Retinal pigment epithelial cell (primary cell): ENCODE measurements at places on chromosomes 6 and 20.

GRCh38 chr6:161736781-161737292 lies 463.0 kb upstream of the AGPAT4 start:
- no peak for DNase-seq

DNA sequence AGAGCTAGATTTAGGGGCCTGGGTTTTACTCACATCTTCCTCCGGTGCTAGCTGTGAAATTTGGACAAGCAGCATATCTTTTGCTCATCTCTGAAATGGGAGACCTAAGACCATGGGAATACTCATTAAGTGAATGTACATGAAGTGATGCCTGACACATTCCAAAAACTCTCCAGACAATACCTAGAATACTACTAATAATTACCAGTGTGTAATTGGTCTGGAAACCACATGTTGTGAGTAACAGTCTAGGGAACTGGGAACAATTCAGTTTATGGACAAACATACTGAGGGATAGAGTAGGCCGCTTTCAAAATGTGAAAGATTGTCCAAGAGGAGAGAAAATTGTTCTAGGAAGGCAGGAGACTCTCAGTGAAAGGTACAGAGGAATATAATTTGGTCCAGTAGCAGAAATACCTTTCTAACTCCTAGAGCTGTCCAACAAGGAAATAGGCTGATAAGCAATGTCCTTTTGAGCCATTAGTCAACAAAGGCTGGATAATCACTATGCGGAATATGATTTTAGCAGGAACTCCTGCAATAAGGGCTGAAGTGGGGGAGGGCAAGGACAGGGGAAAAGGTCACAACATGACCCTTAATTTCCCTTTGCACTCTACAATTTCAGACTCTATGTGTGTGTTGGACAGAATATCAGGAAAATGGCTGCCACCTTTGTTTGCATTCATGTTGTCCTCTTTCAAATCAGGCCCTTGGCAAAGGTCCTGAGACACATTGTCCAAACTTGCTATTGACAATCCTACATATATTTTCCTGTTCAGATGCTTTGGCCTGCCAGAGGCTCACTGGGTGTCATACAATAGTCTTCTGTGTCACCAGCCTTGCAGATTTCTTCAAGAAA lies 315.4 kb downstream of the PLCB1 start:
- no peak for DNase-seq

- DNase-seq, result no peak
Measured at GRCh38 chr6:116329156-116329555, 41.6 kb upstream of the DSE start.

GRCh38 chr6:83707829-83708545 lies 914 bp downstream of the SNAP91 start:
- DNase-seq, result no peak

DNA sequence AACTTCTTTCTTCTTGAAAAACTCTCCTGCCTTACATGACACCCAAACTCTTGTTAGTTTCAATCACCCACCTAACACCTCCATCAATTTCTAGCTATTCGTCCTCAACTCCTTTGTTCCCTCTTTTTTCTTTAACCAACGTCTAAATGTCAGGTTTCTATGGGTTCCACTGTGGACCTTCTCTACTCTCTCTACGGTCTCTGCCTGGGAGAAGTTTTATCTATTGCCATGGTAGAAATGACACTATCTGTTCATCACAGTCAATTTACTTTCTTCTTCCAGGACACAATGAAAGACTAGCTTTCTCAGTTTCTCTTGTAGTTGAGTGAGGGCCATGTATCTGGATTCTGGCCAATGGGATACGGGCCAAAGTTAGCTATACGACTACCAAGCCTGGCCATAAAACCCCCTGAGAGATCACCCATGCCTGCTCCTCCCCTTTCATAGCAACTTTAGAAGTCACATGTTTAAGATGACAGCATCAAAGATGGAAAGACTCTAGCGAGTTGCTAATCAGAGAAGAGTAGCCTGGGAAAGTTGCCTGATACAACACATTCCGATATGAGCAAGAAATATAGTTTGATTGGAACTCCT lies 17.9 kb downstream of the RNGTT start:
- DNase-seq, result no peak

DNA sequence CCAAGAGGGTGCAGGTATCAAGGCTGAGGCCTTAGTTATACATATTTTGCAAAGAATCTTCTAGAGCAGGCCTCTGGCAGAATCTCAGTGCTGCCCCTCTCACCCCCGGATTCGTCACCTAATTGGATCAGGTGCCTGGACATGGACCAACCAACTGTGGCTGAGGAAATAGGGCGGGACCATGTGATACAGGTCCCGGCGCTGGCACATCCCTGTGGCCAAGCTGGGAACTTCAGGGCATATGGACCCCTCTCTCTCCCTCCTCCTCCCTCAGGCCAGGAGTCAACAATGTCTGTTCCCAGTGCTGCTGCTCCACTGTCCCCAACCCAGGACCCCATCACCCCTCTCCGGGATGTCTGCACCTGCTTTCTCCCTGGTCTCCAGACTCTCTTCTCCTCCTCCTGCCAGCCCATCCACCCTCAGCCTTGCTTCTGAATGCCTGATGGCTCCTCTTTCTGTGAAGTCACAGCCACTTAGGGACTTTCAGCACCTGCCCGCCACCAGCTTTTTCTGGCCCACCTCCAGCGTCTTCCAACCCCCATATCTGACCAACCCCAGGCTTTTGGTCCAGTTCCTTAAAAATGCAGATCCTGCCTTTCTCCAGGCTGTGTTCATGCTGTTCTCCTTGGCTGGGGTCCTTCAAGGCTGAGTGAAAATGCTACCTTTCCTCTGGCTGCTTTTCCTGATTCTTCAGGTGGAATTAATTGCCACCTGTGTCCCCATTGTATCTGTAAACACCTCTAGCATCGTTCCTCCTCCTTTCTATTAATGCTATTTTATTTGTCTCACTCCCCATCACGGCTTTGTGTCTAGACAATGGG lies 19.0 kb upstream of the MLN start:
- DNase-seq, result no peak

GRCh38 chr6:20875369-20875963 lies 341.2 kb downstream of the CDKAL1 start:
- no peak for DNase-seq

GRCh38 chr20:3047486-3048419 lies 1.9 kb downstream of the MRPS26 start:
- DNase-seq, result no peak

DNA sequence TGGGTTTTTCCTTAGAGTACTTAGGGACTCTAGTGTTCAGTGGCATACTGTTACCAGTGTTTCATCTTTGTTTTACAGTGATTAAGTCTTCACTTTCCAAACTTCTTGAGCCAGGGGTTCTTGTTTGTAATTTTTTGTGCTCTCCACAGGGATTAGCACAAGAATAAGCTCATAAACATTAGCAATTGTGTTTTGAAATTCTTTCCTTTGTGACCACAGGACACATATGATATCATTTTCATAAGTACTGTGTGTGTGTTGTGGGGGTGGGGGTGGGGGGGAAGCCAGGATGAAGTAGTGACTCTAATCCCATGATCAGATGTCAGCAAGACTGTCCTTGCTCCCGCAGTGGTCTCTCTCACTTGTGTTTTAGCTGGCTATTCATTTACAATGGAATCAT lies 101.5 kb upstream of the SCP2D1 start:
- no peak for DNase-seq

GRCh38 chr6:111768431-111768770 lies 104.9 kb downstream of the FYN start:
- DNase-seq, result no peak

- no peak for DNase-seq
Measured at GRCh38 chr6:43256670-43257366, 13.5 kb downstream of the TTBK1 start.

DNA sequence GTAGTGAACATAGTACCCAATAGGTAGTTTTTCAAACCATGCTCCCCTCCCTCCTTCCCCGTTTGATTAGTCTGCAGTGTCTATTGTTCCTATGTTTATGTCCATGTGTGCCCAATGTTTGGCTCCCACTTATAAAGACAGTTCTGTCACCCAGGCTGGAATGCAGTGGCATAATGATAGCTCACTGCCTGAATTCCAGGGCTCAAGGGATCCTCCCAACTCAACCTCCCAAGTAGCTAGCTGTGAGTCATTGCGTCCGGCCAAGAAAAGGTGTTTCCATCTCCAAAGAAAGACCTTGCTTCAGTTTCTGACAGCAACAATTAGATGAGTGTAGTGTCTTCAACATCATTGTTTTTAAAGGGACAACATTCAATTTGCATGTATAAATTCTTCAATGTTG lies 131.1 kb upstream of the CEP162 start:
- no peak for DNase-seq

DNA sequence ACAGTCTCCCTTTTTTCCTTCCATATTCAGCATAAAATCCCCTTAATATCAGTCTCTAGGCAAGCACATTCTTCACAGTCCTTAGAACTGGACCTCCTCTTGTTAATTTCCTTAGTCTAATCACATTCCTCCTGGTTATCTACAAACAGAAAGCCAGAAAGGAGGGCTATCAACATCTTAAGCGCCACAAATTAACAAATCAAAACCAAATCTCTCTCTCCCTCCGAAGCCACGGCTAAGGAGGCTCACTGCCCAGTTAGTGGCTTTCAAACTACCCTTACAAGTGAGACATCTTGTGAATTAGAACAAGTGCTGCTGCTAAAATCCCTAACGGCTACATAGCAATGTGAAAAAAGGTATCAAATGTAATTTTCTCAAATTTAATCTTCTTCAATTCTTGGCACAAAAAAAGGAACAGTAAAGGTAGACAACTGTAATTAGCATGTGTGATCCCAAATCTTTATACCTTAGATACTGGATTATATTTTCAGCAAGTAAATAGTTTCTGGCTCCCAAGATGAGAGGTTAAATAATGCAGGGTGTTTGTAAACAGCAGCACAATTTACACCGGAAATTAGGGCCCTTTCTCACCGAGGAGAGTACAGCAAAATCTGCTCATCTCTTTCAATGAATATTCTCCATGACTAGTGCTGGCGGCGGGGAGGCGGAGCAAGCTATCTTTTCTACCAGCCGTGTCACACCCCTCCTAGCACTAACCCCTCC lies 1.4 kb upstream of the TRIM39 start:
- no peak for DNase-seq

GRCh38 chr6:40714143-40714542 lies 127.0 kb upstream of the LRFN2 start:
- no peak for DNase-seq

- peak; percentile 54 for DNase-seq
Measured at GRCh38 chr20:5528719-5529256, 212.0 kb upstream of the PROKR2 start.

DNA sequence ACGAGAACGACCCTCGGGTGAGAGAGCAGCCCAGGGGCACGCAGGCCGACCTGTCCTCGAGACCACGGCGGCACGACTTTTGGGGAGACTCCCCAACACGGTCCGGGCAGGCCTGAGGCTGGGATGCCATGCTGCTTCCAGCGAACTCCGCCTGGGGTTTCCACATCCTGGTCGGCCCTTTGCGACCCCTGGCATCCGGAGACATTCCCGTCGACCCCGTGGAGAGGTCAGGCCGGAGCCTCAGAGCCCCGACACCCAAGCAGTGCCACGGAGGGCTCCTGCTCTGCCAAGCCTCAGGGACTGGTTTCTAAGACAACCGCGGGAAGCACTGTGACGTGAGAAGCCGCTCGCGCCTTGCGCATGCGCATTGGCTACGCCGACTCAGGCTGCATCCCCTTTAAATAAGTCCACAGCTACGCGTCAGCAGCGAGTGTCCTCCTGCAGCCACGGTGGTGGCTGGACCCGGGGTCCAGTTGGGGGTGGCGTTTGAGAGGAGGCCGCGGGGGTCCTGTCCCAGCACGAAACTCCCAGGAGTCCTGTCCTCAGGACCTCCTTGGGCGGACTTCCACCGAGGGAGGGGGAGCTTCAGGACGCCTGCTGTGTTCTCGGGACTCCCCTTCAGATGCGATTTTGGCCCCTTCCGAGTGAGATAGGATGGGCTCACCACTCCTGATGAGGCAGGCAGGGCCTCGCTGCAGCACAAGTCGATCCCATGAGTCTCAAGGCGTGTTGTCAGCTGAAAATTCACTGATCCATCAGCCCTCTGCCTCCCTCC lies 1089.3 kb upstream of the DEFB115 start:
- no peak for DNase-seq

GRCh38 chr6:11270030-11271027 lies 37.9 kb upstream of the NEDD9 start:
- DNase-seq, result no peak

DNA sequence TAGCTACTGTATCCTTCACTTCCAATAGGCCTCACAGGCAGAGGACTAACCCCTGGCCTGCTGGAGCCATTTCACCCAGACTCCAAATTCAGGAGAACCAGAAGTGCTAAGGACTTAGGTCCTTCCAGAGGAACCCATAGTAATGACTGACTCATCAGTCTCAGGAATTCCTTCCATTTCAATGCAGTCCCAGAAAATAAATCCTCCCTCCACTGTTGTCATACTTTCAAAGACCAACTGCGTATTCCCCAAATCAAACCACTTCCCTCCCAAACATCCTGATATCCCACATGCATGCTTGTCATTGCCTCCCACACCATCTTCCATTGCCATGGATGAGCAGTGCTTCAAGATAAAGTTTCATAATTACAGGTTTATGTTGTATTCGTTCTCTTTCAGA lies 31.8 kb upstream of the NT5E start:
- DNase-seq, result no peak

- no peak for DNase-seq
Measured at GRCh38 chr6:159116343-159116742, 52.9 kb upstream of the FNDC1 start.

DNA sequence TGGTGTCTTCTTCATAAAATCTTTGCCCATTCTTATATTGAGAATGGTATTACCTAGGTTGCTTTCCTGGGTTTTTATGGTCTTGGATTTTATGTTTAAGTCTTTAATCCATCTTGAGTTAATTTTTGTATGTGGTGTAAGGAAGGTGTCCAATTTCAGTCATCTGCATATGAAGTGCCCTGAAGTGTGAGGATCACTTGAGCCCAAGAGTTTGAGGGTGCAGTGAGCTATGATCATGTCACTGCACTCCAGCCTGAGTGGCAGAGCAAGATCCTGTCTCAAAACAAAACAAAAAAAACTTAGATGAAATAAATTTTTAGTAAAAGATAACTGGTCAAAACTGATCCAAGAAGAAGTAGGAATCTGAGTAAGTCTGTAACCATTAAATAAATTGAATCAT lies 215.4 kb downstream of the TBC1D7 start:
- no peak for DNase-seq

GRCh38 chr6:109945091-109945490 lies 33.0 kb upstream of the GPR6 start:
- no peak for DNase-seq

DNA sequence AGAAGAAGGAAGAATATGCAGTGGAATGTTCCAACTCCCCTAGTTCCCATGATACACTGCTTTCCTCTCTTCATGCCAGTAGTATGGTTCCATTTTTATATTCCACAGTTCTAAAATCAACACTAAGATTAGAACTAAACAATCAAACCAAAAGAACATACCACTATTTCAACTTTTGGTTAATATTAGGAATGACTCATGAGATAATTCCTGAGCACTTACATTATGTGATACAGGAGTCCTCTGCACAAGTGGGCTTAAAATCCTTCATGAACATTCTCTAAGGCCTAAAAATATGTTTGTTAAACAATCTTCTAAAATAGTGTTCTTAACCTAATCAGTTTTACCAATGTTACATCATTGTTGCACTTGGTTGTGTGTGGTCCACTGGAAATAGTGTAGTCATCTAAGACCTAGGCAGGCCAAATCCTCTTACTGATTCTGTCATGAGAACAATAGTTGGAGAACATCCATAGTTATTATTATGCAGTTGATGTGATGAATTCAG lies 30.3 kb upstream of the RCAN2 start:
- peak; percentile 69 for DNase-seq

GRCh38 chr20:45299786-45300185 lies 6.9 kb upstream of the RBPJL start:
- DNase-seq, result no peak

GRCh38 chr20:13819885-13820645 lies 35.2 kb downstream of the NDUFAF5 start:
- peak; percentile 24 for DNase-seq
